ENCODE measurements at places on chromosomes 11 and 22. TPM values are rescaled to one million over a fixed set of nuclear protein-coding genes. Genes with fewer than 3 reads are reported as not detected.

GRCh38 chr11:96085319-96085930, 161.5 kb upstream of the MTMR2 start:
- no peak for DNase-seq

DNA sequence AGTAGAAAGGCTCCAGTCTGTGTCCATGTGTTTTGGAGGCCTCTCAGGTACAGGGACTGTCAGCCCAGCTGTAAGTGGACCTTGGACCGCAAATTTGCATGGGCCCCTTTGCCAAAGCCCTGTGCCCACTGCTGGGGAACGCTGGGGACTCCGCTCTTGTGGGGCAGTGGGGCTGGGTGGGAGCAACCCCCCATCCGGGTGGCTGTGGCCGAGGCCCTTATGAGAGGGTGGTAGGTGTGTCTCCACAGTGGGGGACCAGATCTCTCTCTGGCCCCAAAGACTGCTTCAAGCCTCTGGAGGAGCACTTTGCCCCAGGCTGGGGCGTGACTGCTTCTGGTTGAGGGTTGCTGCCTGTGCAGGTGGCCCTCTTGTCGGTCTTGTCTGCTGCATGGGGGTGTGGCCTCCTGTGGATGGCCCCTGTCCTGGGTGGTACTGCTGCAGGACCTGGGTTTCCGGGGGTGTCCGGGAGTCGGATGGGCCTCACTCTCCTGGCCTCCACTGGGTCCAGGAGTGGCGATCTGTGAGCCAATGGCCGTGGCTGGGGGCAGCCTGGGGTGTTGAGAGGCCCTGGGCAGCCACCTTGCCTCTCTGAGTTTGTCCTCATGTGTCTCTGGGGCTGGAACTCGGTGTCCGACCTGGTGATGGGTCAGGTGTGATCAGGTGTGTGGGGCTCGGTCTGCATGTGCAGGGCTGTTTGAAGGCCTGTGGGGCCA, 15.9 kb downstream of the KCNQ1 start:
- no peak for DNase-seq

The BTG4 gene
- not detected for total RNA-seq

GRCh38 chr11:69878144-69878883, 59.1 kb upstream of the FGF3 start:
- no peak for DNase-seq

GRCh38 chr11:9814108-9814507, 150.2 kb downstream of the SWAP70 start:
- DNase-seq, result no peak

DNA sequence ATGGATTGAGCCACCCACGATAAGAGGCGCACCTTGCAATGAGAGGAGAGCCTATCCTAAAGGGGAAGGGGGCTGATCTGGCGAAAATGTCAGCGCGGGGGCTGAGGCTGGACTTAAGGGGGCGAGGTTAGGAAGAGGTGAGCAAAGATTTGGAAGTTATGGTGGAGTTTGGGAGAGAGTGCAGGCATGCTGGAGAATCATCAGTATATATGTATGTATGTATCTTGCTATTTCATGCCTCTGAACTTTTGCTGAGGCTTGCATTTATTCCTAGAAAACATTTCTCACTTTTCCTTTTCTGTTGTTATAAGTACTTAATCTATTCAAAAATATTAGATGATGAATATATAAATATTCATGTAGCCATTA, 17.2 kb upstream of the THRSP start:
- DNase-seq, result no peak

The TSPAN18 gene
- total RNA-seq, result 19.7 TPM

The MMP3 gene
- not detected for total RNA-seq

The APOBEC3A gene
- total RNA-seq, result not detected

The TMX2 gene
- total RNA-seq, result 44.6 TPM

The H19 gene
- total RNA-seq, result 10.8 TPM

The PLEKHB1 gene
- 4.1 TPM for total RNA-seq

DNA sequence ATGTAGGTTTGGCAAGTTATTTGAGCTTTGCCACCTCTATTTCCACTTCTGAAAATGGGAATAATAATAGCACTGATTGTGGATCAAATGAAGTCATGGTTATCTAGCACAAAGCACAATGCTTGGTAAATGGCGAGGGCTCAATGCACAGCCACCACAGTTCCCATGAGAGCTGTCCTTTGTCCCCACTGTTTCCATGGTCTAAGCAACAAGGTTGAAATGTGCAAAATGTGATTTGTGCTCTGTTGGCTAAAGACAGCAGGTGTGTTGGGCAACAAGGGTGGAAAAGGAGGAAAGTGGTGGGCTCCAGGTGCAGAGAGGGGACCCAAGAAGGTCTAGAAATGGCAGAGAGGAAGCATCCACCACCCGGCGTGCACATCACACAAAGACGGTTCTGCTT, 200.5 kb downstream of the TRIM29 start:
- DNase-seq, result no peak

DNA sequence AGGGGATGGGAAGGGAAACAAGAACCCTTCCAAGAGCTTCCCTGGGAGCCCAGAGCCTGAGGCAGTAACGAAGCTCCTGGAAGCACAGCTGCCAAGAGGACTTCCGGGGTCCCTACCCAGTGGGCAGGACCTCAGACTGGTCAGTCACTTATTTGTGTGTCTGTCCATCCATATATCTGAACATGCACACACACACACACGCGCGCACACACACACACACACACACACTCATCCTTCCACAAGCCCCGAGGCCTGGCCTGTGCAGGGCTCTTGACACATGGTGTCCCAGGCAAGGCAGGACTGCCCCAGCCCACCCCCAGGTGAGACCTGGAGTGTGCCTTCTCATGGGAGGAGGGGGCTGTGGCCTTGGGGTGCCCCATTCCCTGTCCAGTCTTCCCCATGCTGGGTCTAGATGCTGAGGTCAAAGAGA, 44.9 kb downstream of the IGLL5 start:
- DNase-seq, result no peak

The MGAT3 gene
- total RNA-seq, result 24.8 TPM

The YWHAH gene
- 218 TPM for total RNA-seq

GRCh38 chr11:62171261-62171723, 18.7 kb upstream of the SCGB1D1 start:
- DNase-seq, result peak; percentile 60

DNA sequence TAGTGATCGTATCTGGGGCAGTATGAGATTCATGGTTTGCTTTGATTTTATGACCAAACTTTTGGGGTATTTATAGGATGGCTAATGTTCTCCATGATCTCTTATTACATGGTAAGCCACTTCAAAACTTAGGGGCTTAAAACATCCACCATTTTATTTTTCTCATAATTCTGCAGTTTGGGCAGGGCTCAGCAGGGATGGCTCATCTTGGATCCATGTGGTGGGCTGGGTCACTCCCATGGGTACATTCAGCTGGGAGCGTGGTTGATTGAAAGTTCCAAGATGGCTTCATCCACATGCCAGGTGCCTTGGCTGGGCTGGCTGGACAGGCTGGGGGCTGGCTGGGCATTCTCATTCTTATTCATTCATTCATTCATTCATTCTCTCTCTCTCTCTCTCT, 30.5 kb upstream of the FGF19 start:
- no peak for DNase-seq
